GM10248 (cell line): ENCODE measurements at places on chromosomes 13 and 19.
A peak's percentile ranks its signal among the peaks of the same experiment; 100 is the strongest.

- no peak for DNase-seq
These were observed 17.3 kb upstream of the SLC7A10 start for GRCh38 chr19:33242911-33243310.

DNA sequence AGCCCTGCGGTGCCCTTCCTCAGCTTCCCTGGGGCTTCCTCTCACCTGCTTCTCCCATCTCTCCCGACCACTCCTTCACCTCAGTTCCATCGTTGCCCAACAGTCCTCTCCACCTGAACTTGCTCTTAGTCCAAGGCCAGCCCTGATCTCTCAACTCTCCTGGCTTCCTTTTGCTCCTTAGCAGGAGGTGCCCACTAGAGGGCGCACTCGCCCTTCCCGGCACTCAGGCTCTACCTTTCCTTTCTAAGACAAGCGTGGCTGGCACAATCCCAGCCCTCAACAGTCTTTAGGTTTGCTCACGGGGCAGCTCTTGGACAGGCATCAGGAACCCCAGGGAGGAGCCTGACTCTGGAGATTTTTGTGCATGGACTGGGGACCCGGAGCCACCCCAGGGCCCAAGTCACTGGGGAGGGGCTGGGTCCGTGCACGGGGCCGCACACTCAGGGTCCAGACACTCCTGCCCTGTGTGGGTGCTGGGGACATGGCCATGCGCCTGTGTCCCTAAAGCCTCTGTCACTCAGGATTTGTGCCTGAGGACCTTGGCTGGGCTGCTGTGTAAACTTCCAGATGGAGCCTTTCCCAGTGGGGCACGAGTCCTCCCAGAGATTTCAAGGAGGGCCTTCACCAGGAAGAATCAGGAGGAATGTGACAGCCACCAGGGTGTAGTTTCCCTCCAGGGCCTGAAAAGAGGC, 12.1 kb upstream of the CEACAM8 start:
- peak; percentile 77 for DNase-seq

GRCh38 chr13:20808874-20809273, 35.1 kb upstream of the EEF1AKMT1 start:
- DNase-seq = no peak

- DNase-seq = no peak
These were observed 6.1 kb downstream of the STXBP2 start for GRCh38 chr19:7643031-7643415.

DNA sequence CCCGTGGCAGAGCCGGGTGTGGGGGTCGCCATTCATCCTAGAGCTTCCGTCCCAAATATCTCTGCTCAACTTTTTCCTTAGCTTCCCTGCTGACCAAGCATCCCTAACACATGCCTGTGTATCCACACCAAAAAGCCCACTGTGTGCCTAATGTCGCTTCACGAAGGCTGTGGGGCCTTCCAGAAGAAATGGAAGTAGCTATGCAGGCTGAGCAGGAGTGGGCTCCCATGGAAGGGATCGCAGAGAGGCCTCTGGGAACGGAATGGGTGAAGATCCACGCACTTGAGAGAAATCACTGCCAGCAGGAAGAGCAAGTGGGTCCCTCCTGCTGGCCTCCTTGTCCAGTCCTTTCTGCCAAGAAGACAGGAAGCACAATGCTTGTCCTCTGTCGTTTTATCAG, 136.0 kb downstream of the SOX1 start:
- no peak for DNase-seq

GRCh38 chr19:38801359-38802095, 11.2 kb downstream of the LGALS4 start:
- no peak for DNase-seq

- no peak for DNase-seq
These were observed 56.9 kb downstream of the STK24 start for GRCh38 chr13:98519976-98520375.

DNA sequence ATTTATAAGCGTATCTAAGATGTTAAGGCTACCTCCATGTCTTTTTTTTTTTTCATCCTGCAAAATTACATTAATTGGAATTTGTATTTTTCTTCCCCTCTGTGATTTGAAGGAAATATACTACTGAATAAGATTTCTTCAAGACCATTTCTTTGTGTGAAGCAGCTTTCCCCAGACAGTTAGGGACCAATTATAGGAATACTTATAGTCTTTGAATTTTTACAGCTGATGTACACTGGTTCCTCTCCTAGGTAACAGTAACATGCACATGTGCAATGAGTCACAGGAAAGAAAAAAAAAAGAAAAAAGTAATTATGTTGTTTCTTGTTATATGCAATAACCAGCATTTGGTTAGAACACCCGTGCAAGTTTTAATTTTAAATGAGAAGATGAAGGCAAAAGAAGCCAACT, 82.0 kb downstream of the PCDH9 start:
- DNase-seq = no peak

DNA sequence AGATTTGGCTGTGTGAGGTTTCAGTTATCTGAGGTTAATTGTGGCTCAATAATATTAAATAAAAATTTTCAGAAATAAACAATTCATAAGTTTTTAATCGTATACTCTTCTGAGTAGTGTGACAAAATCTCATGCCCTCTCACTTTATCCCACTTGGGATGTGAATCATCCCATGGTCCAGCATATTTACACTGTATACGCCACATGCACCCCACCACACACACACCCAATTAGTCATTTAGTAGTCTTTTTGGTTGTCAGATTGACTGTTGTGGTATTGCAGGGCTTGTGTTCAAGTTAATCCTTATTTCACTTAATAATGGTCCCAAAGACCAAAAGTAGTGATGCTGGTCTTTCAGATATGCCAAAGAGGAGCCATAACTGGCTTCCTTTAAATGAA, 66.4 kb upstream of the PCDH9 start:
- no peak for DNase-seq

DNA sequence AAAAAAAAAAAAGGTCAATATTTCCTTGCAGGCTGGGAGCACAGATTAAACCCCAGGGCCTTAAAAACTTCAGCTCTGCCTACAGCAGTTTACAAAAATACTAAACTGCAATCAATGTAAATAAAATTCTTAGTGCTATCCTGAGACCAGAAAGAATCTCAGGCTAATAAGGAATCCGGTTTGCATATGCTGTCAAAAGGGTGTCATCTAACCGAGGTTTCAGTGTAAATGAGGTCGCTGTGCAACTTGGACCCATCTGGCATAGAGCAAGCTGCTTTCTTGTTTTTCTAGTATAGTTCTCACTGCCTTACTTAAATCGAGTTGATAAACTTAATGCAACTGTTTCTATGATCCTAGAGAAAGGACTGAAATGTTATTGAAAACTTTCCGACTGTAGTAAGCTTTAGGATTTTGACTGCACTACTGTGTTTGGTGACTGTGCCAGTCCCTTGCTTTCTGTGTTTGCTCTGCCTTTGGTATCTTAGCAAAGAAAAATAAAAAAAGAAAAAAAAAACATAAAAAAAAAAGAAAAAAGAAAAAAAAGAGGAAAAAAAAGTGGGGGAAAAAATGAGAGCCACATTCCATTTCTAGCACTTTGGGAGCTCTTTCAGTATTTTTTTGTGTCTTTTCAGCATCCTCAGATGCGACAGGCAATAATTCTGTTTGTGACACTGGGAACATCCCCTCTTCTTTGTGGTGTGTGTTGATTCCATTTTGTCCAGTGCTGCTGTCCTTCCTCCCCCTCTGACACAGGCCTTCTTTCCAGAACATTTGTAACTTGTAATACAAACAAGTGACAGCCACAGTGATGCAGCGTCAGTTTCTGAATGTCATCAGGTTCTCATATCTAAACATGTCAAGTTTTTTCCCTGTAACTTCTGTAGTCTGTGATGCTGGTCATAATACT, 340.5 kb downstream of the ZNF536 start:
- DNase-seq = no peak

DNA sequence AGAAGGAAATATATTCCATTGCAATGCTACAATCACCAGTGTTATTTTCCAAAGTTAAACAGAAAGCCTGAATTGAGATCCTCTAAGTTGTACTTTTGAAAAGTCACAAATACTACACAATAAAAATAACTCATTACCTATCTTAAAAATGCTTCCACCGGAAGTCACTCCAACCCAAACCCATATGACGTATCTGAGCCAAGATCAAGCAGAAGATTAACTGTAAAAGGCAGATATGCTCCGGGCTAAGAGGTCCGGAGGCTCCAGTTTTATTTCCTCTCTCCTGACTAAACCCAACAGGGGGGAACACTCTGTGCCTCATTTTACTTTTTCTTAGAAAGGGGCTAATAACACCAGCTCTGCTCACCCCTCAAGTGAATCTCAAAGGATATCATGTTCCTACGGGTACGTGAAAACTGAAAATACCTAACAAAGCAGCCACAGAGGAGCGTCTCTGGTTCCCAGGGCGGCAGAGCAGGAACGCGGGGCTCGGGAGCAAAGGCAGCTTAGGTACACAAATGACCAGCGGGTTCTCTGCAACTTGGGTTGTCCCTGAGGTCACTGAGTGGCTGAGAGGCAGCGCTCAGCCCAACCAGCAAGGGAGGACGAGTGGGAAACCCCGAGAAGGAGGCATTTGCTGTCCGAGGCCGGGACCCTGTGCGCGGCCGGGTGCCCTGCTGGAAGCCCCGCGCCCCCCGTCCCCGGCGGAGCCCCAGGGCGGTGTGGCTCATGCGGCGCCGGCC, 750 bp downstream of the RAB20 start:
- peak; percentile 64 for DNase-seq

- DNase-seq = no peak
These were observed 12.7 kb downstream of the STK24 start for GRCh38 chr13:98564204-98564603.

DNA sequence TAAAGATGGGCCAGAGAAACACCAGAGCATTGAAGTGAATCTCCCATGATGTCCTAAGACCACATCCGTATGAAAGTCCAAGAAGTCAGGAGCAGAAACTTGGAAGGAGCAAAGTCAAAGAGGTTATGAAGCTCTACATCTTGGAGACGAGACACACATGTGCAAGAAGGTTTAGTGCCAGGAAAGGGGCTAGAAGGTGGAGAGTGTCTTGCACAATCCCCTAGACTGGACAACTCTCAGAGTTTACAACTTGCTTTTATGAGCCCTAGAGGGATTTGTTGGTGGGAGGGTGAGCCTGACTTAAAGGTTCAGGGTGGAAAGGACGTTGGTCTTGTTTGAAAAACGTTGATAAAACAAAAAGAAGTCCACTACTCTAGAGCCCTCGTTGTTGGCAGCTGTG, 150.6 kb downstream of the GPC6 start:
- no peak for DNase-seq

DNA sequence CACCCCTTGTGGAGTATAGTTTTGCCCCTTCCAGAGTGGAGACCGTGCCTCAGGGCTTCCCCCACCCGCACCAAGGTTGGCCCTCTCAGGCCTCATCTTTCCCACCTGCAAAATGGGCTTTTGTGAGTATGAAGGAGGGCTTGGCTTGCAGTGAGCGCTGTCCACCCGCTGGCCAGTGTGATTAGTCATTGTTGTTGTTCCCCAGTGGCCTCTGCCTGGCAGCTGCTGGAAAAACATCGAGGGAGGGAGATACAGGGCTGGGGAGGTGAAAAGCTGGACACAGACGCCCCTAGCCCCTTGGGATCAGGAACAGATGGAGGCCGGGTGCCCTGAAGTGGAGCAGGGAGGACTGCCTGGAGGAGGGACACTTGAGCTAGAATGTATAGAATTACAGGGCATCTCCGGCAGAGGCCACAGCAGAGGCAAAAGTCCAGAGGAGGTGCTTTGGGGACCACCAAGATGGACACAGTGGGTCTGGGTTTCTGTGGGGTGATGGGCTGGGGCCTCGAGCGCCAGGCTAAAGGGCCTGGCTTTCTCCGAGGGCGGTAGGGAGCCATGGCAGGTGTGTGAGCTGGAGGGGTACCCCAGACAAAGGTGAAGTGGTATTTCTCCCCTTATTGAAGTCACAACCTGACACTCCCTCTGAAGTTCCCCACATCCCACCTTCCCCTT, 3.9 kb upstream of the IL12RB1 start:
- DNase-seq = no peak

- no peak for DNase-seq
These were observed 36.5 kb downstream of the GJA3 start for GRCh38 chr13:20124303-20124702.
